ENCODE measurements at places on chromosomes 4 and X.

- no peak for DNase-seq
Observed at GRCh38 chrX:131854581-131854980, 168.5 kb upstream of the STK26 start.

- DNase-seq, result no peak
Observed at GRCh38 chrX:96997196-96997595, 113.5 kb downstream of the RPA4 start.

GRCh38 chrX:24148535-24149350 is 786 bp upstream of the ZFX start:
- no peak for DNase-seq

DNA sequence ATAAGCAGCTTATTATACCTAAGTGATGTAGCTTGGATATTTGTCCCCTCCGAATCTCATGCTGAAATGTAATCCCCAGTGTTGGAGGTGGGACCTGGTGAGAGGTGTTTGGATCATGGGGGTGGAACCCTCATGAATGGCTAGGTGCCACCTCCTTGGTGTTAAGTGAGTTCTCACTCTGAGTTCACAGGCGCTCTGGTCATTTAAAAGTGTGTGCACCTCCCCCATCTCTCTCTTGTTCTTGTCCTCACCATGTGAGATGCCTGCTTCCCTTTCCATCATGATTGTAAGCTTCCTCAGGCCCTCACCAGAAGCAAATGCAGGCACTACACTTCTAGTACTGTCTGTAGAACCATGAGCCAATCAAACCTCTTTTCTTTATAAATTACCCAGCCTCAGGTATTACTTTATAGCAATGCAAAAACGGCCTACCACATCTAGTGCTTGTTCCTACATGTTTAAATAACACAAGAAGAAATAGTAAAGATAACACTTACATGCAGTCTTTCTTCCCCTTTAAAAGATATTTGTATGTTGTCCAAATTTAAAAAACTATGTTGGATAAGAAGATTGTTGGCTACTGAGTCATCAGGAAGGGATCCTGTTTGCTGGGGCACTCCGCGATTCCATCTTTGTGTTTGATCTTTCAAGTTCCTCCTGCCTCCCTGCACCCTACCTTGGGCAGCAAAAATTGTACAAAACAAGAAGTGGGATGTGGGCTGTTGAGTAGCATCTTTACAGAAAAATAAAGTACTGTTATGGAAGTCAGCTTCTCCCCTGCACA is 29.7 kb downstream of the PPP1R2C start:
- no peak for DNase-seq

GRCh38 chr4:151315212-151315886 is 10.1 kb downstream of the SH3D19 start:
- DNase-seq, result no peak

DNA sequence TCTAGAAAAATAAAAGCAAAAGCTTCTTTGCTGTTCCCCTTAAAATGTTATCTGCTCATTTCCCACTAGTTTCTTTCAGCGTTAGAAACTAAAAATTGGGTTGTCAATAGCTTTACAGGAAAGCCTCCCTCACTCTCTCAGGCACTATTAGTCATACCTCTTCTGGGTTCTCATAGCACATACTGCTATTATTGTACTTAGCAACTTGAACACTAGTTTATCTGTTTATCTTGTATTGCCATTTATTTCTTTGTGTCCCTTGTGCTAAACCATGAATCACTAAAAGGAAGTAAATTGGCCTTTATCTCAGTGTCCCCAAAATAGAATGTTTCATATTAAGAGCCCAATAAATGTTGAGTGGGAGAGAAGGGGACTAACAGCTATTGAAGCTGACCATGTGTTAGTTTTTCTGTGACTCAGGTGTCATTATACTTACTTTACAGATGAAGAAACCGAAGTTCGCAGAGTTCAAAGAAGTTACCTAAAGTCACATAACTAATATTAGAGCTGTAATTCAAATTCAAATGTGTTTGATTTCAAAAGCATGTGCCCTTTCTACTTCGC is 124.8 kb upstream of the CITED1 start:
- no peak for DNase-seq

GRCh38 chr4:184268584-184269160 is 51.0 kb upstream of the ENPP6 start:
- no peak for DNase-seq

- no peak for DNase-seq
Observed at GRCh38 chrX:134443020-134443419, 16.9 kb upstream of the HPRT1 start.

GRCh38 chr4:168822481-168822880 is 187.6 kb downstream of the CBR4 start:
- DNase-seq, result no peak

DNA sequence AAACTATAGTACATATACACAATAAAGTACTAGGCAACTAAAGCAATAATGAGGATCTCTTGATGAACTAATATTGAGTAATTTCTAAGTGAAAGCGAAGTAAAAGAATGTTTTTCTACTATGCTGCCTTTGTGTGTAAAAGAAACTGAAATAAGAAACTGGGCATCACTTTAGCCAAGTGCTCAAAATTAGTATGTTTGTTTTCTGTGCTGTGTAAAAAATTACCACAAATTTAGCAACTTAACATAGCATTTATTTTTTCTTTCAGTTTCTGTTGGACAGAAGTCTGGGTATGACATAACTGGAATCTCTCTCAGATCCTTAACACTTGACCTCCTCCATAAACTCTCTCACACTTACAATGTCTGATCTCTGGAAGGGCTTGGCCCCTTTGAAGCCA is 687.1 kb upstream of the MAGEB2 start:
- no peak for DNase-seq

DNA sequence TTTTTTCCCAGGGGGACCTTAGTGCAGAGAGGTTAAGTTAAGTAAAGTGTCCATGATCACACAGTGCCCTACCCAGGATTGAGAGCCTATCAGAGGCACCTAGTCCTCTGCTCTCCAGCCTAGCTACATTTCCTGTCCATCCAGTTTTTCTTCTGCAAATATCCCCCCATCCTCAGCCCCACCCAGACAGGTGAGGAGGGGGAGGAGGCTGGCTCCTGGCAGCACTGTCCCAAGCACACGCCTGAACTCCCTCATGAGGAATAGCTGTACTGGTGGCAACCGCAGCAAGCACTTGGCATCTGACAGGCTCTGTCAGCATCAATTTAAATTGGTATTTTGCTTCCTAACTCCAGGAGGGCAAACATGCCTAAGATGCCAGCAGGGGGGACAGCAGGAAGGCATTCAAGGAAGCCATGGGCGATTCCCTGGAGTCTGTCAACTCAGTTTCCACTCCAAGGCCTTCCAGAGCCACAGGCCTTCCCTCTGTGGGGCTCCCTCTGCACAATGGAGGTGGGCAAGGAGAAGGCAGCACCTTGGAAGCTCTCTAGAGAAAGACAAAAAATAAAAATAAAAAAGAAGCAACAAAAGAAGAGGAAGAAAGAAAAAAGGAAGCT is 6.4 kb upstream of the FRMPD3 start:
- DNase-seq, result no peak

DNA sequence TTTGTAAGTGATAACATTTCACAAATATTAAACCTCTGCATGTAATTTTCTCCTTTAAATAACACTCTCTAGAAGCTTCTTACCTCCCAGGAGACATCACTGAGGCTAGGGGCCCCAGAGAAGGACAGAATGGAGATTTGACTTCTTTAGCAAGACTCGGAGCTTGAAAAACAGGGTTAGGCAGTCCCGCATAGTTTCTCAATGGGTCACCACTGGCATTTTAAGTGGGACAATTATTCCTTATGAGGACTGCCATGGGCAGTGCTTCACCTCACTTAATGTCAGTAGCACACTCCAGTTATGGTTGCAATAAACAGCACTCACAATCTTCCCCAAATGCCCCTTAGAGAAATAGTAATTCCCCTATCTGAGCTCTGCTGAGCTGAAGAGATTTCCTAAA is 66.7 kb upstream of the NOCT start:
- no peak for DNase-seq

DNA sequence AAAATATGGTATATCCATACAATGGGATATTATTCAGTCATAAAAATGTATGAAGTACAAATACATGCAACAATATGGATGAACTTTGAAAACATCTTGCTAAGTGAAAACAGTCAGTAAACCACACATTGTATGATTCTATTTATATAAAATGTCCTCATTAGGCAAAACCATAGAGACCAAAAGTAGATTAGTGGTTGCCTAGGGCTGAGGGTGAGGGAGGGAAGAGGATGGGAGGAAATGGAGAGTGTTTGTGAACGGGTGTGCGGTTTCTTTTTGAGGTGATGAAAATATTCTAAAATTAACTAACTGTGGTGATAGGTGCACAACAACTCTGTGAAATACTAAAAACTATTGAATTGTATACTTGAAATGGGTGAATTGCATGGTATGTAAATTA is 29.6 kb downstream of the TEX11 start:
- DNase-seq, result no peak

DNA sequence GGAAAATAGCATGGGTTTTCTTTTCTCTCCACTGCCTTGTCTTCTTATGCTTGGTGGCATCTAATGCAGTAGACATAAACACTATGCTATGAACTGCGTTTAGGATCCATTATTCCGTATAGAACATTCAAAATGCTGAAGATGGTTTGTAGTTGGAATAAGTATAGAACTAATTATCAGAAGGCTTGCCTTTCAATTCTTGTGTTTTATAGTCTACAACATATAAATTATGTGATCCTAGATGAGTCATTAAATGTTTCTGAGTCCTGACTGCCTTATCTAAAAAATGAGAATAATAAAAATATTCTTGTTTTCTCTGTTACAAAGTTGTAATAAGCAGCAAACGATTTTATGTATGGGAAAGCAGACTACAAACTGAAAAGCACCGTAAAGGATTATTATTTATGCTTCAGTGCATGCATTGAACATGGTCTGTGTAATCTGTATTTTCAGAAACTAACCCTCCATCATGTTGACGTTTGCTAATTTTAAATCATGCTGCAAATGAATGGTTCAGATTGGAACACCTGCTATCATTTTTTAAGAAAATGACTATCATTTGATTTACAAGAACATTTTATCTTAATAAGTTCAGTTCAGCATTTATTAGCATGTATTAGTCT is 335.9 kb upstream of the AADAT start:
- no peak for DNase-seq

DNA sequence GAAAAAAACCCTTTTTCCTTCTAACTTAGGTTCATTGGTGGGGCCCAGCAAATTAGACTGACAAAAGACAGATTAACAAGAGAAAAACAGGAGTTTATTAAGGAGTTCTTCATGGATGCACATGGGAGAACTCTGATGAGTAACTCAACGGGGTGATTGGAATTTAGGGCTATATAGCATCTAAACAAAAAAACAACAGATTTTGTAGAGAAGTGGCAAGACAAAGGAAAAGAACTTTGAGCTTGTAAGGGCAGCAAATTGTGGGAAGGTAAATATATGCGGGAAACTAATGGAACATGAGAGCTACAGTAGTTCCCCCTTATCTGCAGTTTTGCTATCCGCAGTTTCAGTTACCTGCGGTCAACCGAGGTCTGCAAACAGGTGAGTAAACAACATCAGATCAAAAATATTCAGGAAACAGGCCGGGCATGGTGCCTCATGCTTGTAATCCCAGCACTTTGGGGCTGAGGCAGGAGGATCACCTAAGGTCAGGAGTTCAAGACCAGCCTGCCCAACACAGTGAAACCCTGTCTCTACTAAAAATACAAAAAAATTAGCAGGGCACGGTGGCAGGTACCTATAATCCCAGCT is 573.6 kb downstream of the ADGRL3 start:
- DNase-seq, result no peak

GRCh38 chr4:54746218-54746617 is 88.5 kb downstream of the KIT start:
- DNase-seq, result no peak

GRCh38 chr4:7244331-7244665 is 52.0 kb downstream of the SORCS2 start:
- no peak for DNase-seq

DNA sequence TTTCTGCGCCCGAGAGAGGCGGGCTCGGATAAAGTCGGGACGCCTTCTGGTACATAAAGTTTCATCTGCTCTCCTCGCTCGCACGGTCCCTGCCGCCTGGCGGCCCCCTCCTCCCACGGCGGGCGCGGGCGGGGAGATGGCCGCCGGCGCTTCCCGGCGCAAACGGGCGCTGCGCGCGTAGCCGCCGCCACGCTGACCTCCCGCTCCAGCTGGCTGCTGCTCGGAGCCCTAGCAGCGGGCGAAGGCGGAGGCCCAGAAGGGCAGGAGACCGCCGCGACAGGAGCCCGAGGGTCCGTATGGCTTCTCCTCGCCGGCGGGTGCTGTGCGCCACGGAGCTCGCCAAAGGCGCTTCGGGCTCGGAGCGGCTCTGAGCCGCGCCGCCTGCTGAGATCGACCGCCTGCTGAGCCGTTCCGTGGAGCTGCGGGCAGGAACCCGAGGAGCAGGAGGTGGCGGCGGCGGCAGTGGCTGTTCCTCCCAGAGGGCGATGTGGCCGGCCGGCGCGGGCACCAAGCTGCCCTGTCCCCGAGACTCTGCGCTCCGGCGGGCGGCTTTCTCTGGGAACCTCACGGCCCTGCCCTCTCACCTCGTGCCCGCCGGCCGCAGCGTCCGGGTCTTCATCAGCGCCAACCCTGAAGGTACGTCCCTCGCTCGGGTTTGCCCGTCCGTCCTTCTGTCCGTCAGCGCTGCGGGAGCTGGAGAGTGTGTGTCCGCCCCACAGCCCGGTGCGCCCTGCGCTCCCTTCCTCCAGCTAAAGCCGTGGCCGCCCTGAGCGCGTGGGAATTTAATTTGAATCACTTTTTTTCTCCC is at the start of gene NWD2:
NWD2 (plus strand) TSS at position 161 of the 808 bp plus-strand sequence; CDS start at position 486, 325 bp downstream.
- DNase-seq, result no peak

- DNase-seq, result no peak
Observed at GRCh38 chrX:46754036-46754435, 4.9 kb downstream of the SLC9A7 start.

DNA sequence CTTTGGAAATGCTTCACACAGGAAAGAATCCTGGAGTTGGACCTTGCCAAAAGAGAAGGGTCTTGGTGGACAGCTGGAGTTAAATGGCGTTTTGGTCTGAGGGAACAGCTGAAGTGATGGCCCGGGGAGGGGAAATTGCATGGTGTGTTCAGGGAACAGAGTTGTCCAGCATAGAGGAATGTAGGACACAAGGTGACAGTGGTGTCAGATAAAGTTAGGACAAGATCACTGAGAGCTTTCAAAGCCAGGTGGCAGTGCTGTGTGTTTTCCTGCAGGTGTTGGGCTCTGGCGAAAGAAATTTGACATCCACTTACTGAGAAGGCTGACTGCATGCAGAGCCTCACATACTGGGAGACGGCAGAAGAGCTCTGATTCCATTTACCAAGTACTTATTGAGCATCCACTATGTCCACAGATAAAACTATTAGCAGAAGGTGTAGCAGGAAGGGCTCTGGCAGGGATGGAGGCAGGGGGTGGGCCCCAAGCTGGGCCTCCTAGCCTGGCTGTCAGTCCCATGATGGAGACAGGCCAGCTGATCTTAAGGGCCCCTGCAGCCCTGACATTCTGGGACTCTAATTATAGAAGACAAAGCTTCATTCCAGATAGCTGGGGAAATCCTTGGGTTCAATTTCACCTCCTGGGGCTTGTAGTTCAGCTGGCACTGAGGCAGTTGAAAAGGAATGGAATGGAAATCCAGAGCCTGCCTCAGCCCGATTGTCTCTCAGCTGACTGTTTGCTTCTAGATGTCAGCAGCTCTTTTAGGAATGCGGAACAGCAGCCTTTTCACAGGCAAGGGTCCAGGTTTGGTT is 150.2 kb upstream of the MAMLD1 start:
- no peak for DNase-seq

GRCh38 chr4:101972791-101973190 is 182.3 kb downstream of the BANK1 start:
- DNase-seq, result no peak

Data from stimulated activated CD4-positive, alpha-beta T cell treated with anti-CD3 and anti-CD28 coated beads, TNF-alpha, amount 100 ng/mL, for 24 hours (primary cell).